NCI-H82 (cell line): ENCODE measurements at places on chromosomes 6 and 20.

GRCh38 chr6:83911278-83911677 is 51.8 kb downstream of the CYB5R4 start:
- DNase-seq = no peak

DNA sequence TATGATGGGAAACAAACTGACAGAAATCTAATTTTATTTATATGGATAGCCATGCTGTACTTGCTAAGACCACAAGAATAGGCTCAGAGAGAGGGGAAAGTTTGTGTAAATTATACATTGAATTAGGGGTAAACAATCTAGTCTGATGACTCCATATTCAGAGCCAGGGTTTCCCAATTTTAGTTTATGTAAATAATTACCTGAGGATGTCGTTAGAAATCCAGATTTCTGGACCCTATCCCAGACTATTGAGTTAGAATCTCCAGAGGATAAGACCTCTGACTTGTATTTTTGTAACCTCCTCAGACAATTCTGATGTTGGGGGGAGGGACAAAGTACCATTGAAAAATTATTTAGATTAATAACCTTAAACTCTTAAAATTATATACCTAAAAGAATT is 18.3 kb downstream of the ACSS2 start:
- no peak for DNase-seq

- DNase-seq = no peak
These were observed 132.4 kb downstream of the BCAS1 start for GRCh38 chr20:53937929-53938367.

GRCh38 chr6:9647599-9647998 is 767.3 kb downstream of the TFAP2A start:
- no peak for DNase-seq

- peak; percentile 86 for DNase-seq
These were observed 7.0 kb downstream of the DYNLRB1 start for GRCh38 chr20:34522969-34523871.

GRCh38 chr6:149846321-149846720 is 17.8 kb downstream of the LRP11 start:
- DNase-seq = peak; percentile 59

DNA sequence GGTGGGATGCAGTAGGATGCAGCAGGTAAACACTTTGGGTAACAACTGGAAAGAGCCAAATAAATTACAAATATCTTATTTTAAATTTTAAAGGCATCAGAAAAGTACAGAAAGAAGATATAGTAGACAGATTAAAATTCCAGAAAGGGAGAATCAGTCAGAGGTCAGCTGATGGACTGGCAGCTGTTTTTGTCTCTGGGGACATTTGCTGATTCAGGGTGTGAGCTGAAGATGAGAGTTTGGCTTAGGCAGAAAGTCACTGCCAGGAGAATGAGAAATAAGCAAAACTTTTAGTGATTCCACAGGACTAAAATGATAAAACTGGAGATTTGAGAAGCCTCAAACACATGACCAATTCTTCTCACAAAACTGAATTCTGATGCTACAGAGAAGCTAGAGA is 39.5 kb downstream of the AHI1 start:
- DNase-seq = no peak

GRCh38 chr6:148530976-148531375 is 188.3 kb downstream of the SASH1 start:
- no peak for DNase-seq

DNA sequence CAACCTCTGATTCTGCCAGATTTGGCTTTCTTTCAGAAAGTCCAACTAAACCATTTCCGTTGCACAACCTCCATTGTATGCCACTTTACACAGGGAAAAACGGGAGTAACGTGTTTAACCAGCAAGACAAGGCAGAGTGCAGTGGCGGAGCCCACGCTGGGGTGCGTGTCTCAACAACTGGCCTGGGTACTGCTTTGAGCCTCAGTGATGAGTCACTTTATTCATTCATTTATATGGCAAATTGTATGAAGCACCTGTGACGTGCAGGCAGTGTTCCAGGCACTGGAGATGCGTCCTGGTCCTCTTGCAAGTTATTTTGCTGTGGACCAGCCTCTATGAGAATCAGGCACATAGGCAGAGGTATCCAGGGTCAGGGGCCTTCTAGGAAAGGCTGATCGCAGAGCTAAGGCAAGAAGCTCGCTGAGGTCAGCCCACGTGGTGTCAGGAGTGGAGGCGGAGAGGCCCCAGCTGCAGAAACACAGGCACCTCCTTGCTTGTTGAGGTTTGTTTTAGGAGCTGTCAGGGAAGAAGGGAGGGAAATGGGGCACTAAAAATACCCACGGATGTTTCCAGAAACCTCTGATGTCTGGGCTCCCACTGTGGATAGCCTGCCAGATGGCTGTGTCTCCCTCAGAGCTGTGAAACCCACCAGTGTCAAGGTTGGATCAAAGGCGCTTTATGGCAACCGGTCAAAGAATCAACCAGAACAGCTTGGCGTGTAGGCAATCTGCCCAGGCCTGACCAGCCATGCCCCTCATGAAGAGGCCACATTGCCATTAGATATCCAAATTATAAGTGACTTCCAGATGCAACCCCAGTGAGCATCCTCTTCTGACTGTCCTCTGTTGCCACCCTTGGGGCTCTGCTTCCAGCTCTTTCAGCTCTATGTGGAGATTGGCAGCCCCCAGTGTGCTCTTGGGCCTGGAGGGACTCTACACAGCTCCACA is 157.2 kb downstream of the CD83 start:
- DNase-seq = no peak

DNA sequence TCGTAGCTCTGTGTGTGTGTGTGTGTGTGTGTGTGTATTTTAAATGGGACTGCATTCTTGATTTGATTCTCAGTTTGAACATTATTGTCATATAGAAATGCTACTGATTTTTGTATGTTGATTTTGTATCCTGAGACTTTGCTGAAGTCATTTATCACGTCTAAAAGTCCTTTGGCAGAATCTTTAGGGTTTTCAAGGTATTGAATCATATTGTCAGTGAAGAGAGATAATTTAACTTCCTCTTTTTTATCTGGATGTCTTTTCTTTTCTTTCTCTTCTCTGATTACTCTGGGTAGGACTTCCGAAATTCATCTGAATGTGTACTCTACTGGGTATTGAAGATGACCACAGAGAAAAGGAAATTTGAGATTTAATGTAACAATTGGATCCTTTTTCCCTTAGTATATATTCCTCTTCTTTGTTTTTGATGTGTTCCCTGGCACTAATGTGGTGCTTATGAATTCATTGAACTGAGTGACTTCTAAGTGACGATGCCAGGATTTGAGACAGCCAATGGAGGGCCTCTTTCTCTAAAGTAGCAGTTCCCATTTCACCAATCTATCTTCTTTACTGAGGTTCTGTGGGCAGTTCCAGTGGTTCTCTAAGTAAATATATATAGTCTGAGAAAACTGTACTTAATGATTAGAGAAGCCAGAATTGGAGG is 47.6 kb downstream of the TNFAIP3 start:
- DNase-seq = no peak

DNA sequence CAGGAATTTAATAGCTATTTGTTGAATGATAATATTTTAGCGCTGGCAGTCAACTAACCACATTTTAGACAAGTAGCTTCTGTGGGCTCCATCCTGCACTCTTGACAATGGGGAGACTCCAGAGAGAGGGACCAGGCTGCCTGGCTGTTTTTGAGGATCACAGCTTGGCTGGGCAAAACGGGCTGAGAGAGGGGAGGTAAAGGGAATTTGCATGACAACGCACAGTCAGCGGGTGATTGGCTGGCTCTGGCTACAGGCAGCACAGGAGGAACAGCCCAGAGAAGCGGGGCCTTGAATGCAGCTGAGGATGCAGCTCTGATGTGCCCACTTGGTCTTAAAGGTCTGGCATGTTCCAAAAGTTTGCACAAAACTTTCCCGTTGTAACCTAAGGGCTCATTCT is 41.2 kb downstream of the LRFN2 start:
- DNase-seq = peak; percentile 41

DNA sequence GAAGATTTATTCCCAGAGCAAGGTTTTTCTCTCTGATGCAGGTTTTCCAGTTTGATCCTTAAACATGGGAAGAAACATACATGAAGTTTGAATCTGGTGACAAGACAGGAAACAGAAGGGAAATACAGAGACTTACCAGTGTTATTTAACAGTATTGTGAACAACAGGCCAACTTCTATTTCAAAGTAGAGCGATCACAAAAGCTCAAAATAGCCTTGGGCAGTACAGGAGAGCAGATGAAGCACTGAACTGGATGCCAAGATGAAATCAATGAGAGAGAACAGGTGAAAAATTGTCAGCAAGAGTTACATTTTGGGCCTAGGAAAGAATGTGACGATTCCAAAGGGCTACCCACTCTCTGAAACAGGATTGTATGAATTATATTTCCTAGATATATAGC is 114.8 kb upstream of the PTPRK start:
- no peak for DNase-seq

- no peak for DNase-seq
These were observed 12.2 kb upstream of the ARMC2 start for GRCh38 chr6:108836061-108836460.

DNA sequence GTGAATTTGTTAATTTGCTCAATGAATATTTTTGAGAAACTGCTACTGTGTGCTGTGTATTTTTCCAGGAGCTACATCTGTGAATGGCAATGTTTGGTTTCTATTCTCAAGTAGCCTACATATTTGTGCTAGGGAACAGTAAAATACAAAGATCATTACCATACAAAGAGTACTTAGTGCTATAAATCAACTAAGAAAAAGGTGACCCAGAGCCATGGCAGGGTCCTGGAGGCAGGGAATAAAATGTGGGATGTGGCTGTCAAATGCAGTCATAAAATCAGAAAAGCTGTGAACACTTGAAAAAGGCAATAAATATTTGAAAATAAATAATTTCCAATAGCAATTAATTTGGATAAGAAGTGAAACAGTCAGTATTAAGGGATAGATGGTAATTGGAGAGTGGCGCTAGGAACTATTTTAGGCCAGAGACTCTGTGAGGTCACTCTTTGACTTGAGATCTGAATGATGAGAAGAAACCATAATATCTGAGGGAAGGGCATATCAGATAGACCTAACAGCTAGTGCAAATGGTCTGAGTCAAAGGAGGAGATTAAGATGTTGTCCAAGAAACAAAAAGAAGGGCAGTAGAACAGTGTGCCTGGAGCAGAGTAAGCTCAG is 98.8 kb downstream of the MANEA start:
- no peak for DNase-seq

GRCh38 chr6:26493258-26493657 is 6.8 kb upstream of the BTN1A1 start:
- DNase-seq = no peak

DNA sequence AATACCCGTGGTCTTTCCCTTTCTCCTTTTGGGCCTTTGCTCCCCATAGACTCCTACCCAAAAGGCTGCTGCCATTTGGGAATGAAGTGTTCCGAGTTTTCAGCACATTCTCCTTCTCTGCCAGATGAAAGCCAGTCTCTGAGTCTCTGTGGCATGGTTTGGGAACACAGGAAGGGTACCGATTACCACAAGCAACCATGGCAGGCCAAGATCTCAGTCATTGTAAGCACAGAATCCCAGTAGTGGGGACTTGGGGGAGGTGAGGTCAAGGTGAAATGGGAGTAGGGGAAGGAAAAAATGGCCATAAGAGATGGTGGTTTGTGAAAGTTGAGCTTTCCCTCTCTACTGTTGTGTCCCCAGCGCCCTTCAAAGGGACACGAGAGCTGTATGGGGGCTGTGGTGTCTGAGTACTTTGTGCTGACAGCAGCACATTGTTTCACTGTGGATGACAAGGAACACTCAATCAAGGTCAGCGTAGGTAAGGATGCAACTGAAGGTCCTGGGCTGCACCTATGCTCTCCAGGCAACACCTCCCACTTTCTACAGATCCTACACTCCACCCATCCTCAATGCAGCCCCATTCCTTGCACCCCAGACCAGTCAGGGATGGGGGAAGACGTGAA is 4.1 kb downstream of the CFB start:
- DNase-seq = no peak

DNA sequence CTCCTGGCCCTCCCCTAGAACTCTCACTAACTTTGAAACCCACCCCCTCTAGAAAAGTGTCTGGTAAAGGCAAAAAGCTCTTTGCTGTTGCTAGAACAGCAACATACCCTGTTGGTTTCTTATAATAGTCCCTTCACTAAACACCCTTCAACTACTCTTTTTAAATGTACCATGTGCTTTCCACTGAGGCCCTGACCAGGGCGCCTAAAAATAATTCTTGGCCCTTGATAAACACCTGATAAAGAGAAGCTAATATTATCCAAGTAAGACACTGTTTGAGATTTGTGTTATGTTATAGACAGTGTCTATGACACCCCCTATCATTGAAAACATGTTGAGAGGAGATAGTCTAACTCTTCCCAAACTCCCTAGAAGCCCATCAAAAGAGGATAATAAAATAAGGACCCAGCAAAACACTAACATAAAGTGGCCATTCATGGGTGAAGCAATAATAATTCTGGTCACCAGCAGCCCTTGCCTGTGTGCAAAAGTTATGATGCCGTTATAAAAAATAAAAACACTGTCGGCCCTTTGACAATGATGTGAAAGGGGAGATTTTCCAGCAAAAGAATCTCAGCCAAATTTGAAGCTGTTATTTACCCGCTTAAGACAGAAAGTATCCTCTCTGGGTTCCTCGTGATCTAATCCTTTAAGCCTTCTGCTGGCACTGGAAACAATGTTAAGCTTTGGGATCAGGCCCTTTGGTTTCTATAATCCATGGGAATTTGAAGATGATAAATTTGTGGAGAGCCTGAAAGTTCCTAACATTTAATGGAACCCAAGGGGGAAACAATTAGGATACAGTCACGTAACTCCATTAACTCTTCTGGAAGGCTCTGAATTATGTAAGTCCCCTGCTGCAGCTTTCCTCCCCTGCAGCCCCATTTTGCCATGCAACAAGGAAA is 122.6 kb upstream of the PLCB4 start:
- peak; percentile 93 for DNase-seq

DNA sequence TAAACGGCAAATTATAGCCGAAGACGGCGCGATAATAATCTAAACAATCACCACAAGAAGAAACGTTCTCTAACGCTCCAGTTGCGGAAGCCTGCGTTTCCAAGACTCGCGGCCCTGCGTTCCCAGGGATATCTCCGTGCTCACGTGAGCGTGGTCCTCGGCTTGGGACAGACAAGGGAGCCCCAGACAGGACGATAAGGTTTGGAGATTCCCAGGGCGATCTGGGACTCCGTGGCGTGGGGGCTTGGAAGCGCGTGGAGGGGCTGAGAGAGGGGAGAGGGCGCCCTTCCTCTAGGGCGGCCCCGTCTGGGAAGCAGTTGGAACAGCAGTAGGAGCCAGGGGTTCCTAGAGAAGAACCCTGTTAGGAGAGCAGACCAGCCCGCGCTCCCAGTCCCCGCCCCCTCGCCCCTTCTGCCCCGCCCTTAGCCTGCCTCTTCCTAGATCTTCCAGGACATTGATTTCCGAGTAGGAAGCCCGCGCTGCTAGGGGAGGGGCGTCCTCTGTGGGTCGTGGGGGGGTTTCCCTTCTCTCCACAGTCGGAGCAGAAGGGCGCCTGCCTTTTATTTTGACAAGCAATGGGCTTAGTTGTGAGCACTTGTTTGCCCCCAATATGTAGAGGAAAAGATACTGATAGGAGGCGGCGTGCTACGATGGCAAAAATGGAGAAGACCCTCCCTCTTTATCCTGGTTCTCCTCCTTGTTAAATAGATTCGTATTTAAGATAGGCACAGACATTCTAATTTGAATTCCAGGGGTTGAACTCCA is 10.6 kb downstream of the NRN1 start:
- peak; percentile 89 for DNase-seq

- peak; percentile 19 for DNase-seq
These were observed 849.9 kb upstream of the EPHA7 start for GRCh38 chr6:94269256-94269655.
